ENCODE measurements at places on chromosomes 16 and 17. TPM values are rescaled to one million over a fixed set of nuclear protein-coding genes. Genes with fewer than 3 reads are reported as not detected.
A peak's percentile ranks its signal among the peaks of the same experiment; 100 is the strongest.

- DNase-seq, result no peak
Measured at GRCh38 chr17:64788286-64789060, 126.4 kb upstream of the SMURF2 start.

DNA sequence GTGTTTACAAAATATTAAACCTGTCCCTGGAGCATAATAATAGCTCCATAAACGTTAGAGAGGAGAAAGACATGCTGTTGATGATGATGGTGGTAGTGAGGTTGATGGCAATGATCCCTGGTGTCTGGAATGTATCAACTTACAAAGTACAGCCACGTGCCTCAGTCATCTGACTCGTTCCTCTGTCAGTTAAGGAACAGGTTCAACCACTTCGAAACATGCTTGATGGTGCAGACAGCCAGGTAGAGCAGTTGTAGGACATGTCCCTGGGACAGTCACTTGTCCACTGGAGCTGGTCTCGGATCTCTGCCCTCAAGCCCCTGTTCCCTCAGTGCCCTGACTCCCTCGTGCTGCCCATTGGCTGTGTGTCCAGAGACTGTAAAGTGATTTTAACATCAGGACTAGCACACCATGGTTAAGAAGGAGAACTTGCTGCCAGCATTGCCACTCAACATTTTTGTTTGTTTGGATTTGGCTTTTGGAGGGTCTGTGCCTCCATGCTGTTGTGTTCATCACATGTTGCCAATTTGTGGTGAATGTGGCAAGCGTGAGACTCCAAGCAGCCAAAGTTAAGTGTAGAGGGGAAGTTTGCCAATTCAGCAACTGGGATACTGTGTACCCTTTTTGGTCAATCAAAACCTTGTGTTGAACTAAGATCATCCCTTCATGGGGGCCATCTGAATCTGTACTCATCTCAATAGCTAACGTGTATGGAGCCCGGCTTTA is 16.3 kb upstream of the SALL1 start:
- no peak for DNase-seq

DNA sequence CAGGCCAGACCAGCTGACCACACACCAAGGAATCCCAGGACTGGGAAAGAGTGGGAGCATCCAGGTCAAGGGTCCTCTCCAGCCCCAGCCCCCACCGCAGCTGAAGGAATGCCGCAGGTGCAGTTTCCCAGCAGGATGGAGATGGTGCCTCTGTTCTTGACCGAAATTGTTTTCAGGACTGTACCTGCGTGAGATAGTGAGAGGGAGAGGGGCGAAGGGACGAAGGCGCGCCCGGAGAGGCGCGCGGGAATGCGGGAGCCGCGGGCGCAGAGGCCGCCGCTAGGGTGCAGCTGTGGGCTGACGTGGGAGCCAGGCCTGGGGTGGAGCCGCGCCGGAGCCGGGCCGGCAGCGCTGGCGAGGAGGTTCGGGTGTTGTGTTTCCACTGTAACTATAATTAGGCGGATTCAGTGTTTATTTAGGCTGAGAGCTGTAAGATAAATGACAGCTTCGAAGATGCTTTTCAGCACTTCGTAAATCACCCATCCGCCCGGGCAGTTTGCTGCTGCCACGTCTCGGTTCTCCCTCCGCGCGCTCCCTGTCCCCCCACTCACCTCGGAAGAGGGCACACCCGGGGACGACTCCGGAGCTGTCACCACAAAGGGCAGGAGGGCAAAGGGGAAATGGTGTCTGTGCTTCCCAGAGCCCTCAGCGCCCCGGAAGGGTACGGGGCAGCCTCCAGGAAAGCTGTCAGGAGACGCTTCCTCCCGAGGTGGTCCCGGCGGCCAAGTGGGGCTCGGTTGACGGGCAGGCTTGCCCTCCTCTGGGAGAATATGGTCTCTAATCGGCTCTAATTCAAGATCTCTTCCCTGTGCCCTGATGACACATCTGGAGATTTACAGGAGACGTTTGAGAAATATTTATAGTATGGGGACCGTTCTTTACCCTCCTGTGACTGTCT is 38.2 kb downstream of the HOXB1 start:
- DNase-seq, result peak; percentile 80

DNA sequence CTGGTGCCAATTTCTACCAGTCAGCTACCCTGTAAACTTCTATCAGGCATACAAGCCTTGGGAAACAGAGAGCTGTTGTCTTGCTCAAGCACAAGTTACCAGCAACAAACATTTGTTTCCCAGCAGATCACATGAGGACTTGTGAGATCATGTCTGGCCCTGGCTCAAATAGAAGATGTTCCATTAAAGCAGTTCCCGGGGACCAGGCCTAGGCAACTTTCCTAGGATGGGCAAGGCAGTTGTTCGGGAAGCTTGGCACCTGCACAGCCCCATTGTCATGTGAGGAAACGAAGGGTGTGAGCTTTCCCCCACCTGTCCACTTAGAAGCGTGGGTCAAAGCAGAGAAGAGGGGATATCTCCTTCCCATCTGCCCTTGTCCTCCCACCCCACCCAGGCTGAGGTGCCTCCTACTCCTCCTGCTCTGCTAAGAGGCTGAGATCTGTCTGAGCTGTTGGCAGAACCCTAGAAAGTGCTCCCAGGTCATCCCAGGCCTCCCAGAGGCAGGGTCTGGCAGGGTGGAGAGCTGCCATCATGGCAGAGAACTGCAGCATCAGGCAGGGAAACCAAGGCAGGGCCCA is 11.2 kb upstream of the SLC47A2 start:
- no peak for DNase-seq

- no peak for DNase-seq
Measured at GRCh38 chr16:57945740-57946138, 25.2 kb downstream of the CNGB1 start.

GRCh38 chr17:37607637-37608331 is 1.4 kb downstream of the SYNRG start:
- peak; percentile 46 for DNase-seq

DNA sequence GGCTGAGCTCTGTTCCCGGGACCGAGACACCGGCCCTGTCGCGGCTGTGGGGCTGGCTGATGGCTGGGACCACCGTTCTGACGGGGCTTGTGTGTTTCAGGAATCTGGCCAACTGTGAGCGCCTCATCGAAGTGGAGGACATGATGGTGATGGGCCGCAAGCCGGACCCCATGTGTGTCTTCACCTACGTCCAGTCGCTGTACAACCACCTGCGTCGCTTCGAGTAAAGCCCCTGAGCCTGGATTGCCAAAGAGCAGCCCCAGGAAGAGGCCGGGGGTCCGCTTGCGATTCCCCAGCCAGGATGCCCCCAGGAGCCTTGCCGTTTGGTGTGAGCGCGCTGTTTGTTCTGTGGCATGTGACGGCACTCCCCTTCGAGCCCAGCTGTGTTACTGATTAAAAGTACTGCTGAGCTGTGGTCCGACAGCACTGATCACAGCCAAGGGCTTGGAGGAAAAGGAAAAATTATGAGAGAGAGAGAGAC is 23.0 kb downstream of the SMTNL2 start:
- no peak for DNase-seq

DNA sequence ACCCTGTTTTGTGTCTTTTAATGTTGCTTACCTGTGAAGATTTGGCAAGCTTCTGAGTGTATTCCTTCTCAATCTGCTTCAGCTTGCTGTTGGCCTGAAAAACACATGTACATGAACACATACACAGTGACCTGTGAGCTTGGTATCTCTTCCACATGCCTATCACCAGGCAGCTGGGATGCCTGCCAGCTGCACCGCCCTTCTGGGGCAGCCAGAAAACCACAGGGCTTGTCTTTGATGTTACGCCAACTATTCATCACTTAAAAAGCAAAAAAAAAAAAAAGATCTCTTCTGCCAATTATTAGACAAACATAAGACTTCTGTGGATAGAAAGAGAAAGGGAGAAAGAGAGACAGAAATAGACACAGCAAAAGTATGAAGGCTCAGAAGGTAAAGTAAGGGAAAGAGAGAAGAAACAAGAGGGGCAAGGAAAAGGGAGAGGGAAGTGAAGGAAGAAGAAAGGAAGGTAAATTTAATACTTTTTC is 189.2 kb upstream of the AXIN2 start:
- DNase-seq, result peak; percentile 67

- no peak for DNase-seq
Measured at GRCh38 chr17:30477774-30478115, 537 bp downstream of the GOSR1 start.

DNA sequence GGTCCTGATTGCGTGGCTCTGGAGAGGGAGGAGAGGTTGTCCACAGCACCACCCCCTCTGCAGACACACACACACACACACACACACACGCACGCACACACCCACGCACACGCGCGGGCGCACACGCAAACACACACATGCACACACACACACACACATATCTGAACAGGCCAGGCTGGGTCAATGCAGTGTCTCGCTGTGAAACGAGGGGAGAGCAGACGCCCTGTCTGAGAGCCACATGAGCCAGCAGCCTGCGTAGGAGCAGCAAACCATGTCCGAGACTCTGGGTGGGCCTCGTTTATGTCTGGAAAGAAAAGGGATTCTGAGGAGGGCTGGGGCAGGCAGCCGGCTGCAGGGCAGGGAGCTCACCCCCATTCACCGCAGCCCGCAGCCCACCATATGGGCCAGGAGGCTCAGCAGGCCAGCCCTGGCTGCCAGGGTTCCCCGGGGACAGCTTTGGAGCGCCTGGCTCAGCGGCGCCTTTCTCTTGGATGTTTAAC is 93.3 kb upstream of the TNRC6C start:
- no peak for DNase-seq

DNA sequence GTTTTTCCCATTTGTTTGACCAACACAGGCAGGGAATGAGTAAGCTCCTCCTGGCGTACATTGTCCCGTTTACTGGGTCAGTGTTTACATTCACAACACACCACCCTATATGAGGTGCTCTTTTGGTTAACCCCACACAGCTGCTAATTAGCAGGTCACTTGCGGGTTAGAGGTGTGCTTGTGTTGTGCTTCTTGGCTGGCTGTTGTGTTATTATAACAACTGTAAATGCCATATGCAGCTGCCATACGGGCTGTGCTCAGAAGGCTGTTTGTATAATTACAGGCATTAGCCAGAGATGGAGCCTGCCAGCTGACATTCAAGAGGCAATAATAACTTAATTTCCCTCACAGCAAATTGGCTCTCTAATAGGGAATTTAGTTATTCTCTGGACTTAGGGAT is 205.1 kb upstream of the ELAC2 start:
- DNase-seq, result no peak

- no peak for DNase-seq
Measured at GRCh38 chr16:72974142-72974769, 73.7 kb downstream of the ZFHX3 start.

The DNASE1L2 gene
- total RNA-seq, result 0.51 TPM

The PTX4 gene
- total RNA-seq, result not detected

The KRT25 gene
- total RNA-seq, result not detected

The TIMP2 gene
- 1.6 TPM for total RNA-seq

The KCNJ16 gene
- not detected for total RNA-seq

The GNGT2 gene
- total RNA-seq, result 27.3 TPM
